NCI-H1436 treated with DMSO at 0.1 percent for 48 hours (cell line): ENCODE measurements at places on chromosomes 3 and 15.

DNA sequence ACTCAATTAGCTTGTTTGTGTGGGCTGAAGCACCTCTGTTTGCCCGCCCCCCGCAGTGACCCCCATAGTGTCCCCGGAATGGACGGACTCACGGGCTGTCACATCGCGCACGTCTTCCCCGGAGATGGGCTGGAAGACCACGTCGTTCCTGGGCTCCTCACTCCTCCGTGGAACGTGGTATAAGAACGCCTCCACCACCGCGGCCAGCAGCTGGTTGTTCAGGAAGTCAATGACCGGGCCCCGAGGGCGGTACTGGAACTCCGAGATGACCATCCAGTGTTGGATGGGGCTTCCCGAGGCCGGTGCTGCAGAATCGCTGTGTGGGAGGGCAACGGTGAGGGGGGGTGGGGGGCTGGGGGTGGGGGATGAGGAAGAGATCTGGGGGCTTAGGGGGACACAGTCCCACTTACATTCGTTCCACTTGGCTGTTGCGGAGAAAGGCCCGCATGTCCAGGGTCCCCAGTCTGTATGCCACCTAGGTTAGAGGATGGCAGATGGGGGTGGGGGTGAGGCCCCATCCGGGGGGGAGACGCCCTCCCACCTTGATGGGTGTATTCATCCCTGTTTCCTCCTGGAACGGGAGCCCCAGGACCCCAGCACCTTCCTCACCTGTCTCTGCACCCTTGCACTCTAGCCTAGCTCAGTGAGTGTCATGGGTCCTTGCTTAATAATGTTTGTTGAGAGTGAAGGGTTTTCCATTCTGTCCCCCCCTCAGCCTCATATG, 30.2 kb downstream of the MUC20 start:
- no peak for DNase-seq

DNA sequence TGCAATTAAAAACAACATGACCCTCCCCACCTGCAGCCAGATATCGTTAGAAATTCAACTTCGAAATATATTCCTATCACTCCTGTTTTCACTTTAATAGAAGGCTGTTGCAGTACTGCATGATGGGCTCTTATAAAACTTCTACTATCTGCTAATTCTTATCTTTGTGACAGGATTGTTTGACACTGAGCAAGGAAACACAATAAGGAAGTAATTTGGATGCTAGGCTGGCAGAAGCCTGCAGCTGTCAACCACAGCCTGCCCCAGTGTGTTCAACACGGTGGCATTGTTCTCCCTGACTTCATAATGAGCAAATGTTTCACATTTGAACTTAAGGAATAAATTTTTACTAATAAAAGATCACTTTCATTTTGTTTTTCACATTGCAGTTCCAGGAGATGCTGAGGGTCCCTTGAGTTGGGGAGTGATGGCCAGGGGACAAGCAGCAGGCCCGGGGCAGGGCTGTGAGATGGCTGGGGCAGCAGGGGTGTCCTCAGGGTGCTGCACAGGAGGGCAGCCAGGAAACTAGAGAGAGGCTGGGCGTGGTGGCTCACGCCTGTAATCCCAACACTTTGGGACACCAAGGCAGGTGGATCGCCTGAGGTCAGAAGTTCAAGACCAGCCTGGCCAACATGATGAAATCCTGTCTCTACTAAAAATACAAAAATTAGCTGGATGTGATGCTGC, 64.8 kb upstream of the SEC61A1 start:
- DNase-seq: no peak

DNA sequence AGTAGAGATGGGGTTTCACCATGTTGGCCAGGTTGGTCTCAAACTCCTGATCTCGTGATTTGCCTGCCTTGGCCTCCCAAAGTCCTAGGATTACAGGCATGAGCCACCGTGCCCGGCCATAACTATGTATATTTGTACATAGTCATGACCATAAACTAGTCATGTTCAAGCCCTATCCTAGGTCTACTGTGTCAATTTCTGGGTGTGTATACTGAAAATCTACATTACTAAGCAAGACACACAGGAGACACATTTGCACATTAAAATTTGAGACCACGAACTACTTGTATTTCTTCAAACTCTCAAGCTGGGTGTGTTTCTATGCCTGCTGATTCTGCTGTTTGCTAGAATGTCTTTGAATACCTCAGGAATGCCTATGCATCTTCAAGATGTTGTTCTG, 451.3 kb upstream of the MCTP2 start:
- DNase-seq: no peak

DNA sequence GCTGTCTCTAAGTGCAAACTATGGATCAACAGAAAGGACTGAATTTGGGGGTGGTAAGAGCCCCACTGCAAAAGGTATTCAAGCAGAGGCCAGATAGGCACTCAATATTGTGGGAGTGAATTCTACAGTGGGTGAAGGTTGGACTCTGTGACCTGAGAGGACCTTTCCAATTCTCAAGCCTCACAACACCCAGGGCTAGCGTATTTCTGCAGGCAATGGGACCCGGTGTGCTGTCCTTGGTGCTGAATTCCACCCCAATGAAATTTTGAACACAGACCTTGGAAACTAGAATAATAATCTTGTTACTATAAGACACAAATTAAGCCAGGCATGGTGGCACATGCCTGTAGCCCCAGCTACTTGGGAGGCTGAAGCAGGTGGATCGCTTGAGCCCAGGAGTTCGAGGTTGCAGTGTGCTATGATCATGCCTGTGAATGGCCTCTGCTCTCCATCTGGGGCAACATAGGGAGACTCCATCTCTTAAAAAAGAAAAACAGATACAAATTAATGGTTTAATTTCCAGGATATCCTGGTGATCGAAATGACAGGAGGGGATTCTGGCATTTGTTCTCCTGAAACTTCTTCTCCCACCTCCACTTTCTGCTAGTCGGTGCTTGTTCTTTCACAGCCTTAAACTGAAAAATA, 135.4 kb downstream of the RAB11A start:
- DNase-seq: no peak

GRCh38 chr3:17631609-17632008, 110.8 kb downstream of the TBC1D5 start:
- DNase-seq: no peak

DNA sequence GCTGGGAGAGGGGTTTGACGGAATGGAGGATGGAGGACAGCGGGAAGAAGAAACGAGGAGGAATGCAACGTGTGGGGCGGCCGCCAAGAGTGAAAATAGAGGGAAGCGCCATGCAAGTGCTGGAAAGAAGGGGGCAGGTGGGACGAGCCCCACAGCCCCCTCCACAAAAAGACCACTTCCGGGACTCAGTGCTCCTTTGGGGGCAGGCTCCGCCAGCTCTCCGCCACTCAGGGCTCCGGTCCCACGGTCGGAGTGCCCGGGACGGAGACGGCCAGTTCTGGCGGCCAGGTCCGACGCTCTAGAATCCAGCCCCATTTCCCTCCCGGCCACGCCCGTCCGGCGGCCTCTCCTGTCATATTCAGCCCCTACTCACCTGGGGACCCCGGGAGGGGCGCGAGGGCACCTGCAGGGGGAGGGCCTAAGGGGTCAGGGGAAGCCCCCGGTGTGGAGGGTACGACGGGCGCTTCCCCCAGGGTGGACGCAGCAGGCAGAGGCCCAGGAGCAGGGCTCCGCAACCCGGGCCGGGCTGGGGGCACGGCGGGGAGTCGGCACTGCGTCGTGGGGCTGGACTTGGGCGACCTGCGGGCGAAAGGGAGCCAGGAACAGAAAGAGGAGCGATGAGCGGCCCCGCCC, 25.5 kb upstream of the CSPG4 start:
- no peak for DNase-seq
